Stimulated activated naive B cell treated with anti-CD40 and anti-IgM and Interleukin-4, amounts not matched to agents 10 μg/mL and 1 μg/mL and 100 μg/mL, for 72 hours (primary cell): ENCODE measurements at places on chromosomes 6 and 20.

DNA sequence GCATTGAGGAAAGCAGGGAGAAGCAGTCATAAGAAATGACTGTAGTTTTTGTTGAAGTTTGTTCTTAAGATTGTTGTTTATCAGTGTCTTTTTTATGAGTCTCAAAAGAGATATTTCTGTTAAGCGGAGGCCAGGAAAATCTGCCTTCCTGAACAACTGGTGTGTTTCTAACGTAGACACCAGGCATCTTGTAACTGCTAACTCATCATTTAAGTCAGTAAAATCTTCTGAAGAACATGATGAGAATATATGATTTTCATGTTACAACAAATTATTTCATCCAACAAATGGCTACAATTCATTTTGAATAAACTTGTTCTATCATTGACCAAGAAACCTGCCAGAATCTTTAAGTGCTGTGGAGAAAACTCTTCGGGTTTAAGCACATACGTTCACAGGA, 84.0 kb downstream of the RPS12 start:
- DNase-seq = no peak

DNA sequence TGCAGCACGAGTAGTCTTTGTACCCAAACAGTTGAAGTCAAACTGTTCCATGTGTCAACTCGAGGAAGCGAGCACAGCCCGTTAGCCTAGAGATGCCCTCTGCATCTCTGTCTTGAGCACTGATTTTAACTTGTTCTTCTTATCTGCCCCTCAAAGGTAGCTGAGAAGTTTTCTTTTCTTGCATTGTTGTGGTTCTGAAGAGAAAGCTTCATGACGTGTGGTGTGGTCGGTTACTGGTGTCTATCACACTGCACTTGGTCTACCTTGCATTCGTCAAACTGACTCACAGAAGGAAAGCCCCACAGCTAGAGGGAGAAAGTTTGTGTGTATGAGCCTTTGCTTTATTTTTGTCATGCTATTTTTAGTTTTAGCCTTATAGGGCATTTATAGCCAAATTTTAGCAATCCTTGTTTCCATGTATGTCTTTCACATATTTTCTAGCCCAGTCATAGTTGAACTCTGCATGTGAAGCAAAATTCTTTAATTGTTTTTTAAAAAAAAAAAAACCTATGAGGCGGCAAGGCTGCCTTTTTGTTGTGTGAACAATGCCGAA, 115.1 kb downstream of the JAG1 start:
- DNase-seq = no peak

GRCh38 chr6:70060680-70061079, 194.3 kb downstream of the COL19A1 start:
- no peak for DNase-seq

- no peak for DNase-seq
These were observed 59.2 kb downstream of the TNFAIP3 start for GRCh38 chr6:137926207-137926731.

DNA sequence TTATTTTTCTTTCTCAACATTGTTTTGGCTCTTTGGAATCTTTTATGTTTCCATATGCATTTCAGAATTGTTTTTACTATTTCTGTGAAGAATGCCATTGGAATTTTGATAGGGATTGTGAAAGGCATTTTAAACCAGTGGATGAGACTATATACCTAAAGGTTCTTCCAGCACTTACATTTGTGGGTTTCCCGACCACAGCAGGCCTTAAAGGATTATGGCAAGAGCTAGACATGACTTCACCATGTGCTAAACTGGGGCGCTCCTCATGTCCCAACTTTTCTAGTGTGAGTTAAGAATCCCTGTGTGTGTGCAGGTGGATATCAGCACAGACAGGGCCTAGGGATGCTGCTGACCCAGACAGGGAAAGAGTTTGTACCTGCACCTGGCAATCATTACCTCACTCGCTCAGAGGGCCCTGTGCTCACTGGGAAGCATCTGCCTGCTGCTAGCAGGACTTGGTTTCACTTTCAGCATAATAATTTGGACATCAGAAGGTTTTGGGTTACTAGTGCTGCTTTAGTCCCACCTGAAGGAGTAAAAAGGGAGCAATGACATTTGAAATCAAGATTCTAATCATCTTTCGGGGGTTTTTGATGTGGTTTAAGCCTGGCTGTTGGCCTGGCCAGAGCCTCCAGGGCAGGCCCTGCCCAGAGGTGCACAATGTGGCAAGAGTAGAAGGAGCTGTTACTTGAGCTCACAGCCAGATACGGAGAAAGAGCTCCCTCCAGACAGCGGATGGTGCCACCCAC, 137.1 kb downstream of the CDC5L start:
- no peak for DNase-seq

DNA sequence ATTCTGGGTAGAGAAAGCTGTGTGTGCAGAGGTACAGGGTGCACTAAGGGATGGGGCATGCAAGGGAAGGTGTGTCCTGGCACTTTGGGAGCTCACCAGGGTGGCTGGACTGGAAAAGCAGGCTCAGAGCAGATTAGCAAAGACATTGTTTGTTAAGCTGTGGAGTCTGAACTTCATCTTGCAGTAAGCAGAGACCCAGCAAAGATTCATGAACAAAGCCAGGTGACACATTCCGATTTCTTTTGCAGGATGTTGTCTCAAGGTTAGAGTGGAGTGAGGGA, 28.8 kb downstream of the DUSP22 start:
- no peak for DNase-seq

DNA sequence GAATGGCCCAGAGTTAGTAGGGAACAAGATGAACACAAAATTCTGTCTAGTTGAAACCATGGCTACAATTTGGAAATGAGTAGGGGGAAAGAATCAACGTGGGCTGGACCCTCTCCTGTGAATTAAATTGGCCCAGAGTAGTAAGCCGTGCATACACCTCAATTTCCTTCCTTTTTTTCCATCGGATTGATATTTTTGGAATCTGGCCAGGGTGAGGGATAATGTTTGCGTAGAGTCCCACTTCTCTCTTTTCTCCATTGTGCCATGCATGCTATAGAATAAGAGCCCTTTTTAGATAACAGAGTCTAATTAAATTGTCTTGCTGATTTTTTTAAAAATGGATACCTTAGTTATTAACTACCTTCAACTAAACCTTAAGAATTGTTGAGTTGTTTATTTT, 35.2 kb downstream of the XRN2 start:
- DNase-seq = no peak

DNA sequence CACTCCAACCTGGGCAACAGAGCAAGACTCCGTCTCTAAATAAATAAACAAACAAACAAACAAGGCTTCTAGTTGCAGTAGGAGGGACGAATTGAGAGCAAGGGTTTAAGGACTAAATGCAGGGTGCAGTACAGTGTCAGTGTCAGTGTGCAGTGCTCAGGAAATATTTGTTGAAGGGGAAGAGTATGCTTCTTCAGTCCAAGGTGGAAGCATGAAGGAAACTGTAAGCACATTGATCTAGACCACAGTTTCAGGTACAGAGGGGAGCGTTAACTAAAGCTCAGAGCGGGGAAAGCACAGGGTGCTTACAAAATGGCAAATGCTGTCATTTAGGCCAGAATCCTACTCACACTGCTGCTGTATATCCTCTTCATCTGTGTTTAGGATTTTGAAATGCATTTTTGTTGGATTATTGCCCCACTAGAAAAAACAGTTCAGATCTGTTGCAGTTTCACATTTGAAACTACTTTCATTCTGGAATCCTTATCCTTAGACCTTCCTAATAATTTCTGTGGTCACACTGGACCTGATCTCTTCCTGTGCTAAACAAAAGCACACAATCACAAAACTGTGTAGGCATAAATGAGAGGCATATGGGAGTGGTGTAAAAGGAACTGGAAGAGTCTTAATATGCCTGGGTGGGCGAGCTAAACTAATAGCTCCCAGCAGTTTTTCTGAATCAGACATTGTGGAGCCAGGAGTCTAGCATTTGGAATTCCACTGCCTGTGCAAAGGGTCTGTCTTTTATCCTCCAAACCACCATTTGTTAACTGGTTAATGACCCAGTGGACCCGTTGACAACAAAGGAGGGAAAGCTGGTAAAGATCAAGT, 41.4 kb downstream of the CBFA2T2 start:
- no peak for DNase-seq

GRCh38 chr6:69378326-69378725, 418.5 kb downstream of the LMBRD1 start:
- no peak for DNase-seq

DNA sequence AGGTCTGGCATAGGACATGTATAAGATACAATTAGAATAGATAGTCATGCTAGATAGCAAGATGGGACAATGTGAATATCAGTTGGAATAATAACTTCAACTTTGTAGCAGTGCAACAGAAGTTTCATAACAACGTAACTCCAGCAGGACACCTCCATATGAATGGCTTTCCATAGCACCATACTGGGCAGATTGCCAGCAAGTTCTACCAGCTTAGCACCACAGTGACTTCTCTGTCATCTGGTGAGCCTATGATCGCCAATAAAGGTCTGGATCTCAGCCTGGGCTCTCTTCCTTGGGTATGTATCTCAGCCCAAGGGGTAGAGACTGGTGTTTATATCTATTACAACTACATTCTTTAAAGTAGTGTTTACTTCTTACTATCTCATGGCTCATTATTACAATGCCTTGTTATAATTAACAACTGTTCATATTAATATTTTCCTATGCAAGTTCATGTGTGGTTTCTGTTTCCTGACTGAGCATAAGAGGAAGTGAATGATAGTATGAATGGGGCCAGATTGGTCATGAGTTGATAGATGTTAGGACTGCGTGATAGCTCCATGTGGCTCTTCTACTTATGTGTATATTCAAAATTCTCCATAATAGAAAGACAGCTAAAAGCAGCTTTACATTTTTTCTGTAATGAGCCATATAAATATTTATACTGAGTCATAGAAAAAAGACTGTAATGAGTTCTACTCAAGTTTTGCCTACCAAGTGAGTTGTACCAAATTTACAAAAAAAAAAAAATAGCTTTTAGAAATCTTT, 22.9 kb downstream of the HTR1B start:
- no peak for DNase-seq

DNA sequence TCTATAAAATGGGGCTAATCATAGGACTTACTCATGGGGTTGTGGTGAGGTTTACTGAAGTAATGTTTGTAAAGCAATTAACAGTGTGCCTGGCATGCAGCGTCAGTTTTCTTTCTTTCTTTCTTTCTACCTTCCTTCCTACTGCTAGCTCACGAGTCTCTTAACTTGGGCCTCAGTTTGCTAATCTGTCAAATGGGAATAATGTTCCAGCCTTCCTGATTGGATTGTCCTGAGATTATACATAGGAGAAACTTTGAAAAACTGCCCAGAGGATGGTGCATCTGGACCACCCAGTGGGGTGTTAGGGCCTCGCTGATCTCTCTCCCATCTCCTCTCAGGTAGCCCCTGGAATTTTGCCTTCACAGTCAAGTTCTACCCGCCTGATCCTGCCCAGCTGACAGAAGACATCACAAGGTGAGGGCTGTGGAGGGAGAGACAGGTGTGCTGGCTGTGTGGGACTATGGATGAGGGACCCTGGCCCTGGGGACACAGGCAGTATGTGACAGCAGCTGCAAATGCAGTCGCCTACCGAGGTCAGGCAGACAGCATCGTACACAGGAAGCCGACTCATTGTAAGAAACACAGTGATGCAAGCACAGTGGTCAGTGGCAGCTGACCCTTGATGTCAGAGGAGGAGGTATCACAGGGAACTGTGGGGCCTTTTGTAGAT, 27.5 kb downstream of the EPB41L1 start:
- no peak for DNase-seq

GRCh38 chr20:44759595-44759994, 13.9 kb downstream of the KCNK15 start:
- no peak for DNase-seq

- DNase-seq = no peak
These were observed 62.8 kb downstream of the LY86 start for GRCh38 chr6:6651335-6651734.

GRCh38 chr6:137165375-137166246, 7.8 kb downstream of the IL22RA2 start:
- DNase-seq = no peak

GRCh38 chr6:48113130-48113529, 2.1 kb upstream of the PTCHD4 start:
- no peak for DNase-seq

- DNase-seq = no peak
These were observed 51.3 kb downstream of the GRM4 start for GRCh38 chr6:34094474-34095135.

- no peak for DNase-seq
These were observed 600 bp downstream of the XPO5 start for GRCh38 chr6:43575105-43575771.

- no peak for DNase-seq
These were observed 177.2 kb upstream of the RNF24 start for GRCh38 chr20:4192378-4193068.

DNA sequence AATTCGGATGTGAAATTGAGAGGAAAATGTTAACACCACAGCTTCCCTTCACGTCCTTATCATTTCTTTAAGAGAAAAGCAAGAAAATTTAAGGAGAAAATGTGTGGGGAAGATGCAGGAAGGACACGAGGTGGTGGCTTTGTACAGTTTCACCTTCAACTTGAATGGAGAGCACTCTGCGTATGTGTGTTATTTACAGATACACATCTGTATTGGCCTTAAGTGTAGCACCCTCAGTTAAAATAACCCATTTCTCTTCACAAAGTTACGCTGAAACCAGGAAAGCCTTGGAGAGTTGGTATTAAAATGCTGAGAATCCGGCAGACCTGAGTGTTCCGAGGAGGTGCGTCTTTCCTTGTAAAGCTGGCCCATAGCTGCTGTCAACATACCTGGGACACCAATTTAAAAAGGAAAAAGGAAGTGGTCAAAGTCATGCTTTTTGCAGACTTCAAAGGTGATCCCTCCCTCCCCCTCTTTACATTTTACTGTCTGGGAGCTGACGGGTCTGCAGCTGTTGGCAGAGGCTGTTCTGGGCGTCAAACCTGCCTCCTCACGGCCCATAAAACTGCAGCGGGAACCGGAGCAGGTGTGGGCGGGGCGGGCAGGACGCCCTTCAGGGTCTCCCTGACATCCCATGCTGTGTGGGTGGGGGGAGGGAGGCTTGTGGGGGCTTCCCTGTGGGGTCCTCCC, 61.3 kb upstream of the TBXT start:
- DNase-seq = no peak

GRCh38 chr6:87976616-87977015, 71.0 kb upstream of the SPACA1 start:
- no peak for DNase-seq

- no peak for DNase-seq
These were observed 1.1 kb downstream of the OSBPL2 start for GRCh38 chr20:62239278-62239879.

GRCh38 chr20:35773154-35773751, 1.4 kb downstream of the PHF20 start:
- peak; percentile 51 for DNase-seq

- no peak for DNase-seq
These were observed 5.6 kb upstream of the ZBTB46 start for GRCh38 chr20:63836458-63837344.

- no peak for DNase-seq
These were observed 9.0 kb upstream of the HINT3 start for GRCh38 chr6:125947615-125948014.

- DNase-seq = peak; percentile 80
These were observed 9.5 kb upstream of the HLA-DOA start for GRCh38 chr6:33018904-33019303.

DNA sequence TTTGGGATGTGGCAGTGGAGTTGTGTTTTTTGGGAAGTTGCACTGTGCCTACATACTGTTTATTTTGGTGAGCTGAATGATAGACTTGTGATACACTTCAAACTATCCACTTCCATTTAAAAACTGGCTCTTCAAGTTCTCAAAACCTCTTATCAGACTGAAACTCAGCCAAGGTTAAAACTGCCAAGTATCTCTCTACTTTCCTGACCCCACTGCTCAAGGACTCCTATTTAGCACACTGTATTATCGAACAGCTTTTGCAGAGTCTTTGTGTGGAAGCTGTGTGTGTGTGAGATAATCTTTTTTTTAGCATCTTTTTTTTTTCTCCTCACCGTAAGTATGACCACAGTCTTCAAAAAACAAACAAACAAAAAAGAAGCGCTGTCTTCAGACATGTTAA, 21.1 kb downstream of the STX11 start:
- DNase-seq = no peak
